ENCODE measurements at places on chromosomes 1 and 21. TPM values are rescaled to one million over a fixed set of nuclear protein-coding genes. Genes with fewer than 3 reads are reported as not detected.

MYOM3 gene
- 0.17 TPM for total RNA-seq

DNA sequence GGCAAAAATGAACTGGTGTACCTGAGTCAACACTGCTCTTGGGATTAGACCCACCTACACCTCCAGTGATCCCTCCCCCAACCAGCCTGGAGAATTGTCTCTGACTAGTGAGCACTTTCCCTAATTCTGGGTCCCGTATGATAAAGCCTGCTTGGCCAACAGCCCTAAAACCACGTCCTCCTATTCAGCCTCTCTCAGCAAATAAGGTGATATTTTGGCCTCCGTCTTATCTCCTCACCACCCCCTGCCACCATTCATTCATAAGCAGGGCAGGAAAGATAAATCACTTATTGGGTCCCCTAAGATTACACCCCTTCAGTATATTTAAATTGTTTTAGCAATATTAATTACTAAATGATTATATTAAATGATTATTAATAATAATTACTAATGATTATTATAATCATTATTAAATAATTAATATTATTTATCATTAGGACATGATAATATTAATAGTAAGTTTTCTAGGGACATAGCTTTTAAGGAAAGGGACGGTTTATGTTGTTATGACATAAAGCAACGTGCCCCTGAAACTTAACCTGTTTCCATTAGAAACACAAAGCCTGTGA is 108.0 kb downstream of the DUSP10 start:
- DNase-seq = no peak

GRCh38 chr1:29713857-29714256 is 477.5 kb downstream of the PTPRU start:
- no peak for DNase-seq

DNA sequence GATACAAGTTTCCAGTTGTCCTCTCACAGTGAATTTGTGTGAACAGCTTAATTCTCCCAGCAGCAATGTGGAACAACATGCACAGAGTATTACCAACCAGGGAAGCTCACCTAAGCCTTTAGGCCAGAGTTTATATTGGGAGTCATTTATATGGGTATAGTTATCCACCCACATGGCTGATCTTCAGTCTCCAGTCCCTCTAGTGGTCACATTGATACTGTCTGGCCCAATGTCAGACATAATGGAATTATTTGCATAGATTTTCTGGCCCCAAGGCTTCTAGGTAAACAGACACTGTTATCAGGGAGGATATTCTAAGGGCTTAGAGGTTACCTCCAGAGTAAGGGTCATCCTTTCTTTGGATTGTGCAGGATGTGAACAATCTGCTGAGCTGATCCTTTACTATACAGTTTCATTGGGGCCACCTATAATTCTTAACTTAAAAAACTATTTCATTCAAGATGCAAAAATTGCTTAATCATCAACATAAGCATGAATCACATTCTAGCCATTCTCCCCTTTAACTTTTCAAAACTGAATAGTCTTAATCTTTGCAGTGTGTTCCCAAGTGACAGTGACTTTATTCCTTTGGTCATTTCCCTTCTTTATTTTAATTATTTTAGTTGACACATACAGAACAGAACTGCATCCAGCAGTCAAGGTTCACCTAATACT is 210.9 kb downstream of the LTN1 start:
- no peak for DNase-seq
